Renal cortical epithelial cell (primary cell): ENCODE measurements at places on chromosomes 4 and X. TPM values are rescaled to one million over a fixed set of nuclear protein-coding genes. Genes with fewer than 3 reads are reported as not detected.

Gene BANK1
- total RNA-seq: 1.0 and 1.9 TPM in 2 replicates

Gene CACNA1F
- 0.05 TPM in 1 of 2 replicates, not detected in the other for total RNA-seq

Gene IGBP1
- 94.3 and 121 TPM in 2 replicates for total RNA-seq

Gene SATL1
- not detected in 2 replicates for total RNA-seq

GRCh38 chrX:29299684-29300083 lies 712.4 kb downstream of the IL1RAPL1 start:
- peak; percentile 29 for DNase-seq

DNA sequence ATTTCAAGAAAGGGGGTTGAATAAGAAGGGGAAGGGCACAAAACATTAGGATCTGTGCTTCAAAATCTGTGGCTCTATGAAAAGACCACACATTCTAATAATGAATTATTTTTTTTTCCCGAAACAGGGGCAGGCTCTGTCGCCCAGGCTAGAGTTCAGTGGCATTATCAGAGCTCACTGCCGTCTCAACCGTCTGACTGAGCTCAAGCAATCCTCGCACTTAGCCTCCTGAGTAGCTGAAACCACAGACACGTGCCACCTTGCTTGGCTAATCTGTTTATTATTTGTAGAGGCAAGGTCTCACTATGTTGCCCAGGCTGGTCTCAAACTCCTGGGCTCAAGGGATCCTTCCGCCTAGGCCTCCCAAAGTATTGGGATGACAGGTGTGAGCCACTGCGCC lies 33.4 kb downstream of the ACSL1 start:
- DNase-seq: peak; percentile 85

DNA sequence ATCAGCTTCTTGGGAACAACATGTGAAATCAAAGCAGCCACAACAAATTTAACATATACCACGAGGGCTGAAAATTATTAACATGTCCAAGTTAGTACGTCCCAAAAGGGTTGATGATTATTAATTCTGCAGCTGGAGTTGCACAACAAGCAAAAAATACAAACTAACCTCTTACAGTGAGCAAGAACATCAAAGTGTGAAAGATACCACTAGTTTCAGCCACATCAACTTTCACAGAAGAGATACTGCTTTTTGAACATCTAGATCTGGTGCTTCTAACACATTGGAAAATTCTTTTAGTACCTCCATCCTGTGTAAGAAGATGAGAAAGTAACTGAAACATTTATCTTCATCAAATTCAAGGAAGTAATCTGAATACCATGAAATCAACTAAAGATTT lies 334.1 kb downstream of the PCDH7 start:
- DNase-seq: peak; percentile 11

DNA sequence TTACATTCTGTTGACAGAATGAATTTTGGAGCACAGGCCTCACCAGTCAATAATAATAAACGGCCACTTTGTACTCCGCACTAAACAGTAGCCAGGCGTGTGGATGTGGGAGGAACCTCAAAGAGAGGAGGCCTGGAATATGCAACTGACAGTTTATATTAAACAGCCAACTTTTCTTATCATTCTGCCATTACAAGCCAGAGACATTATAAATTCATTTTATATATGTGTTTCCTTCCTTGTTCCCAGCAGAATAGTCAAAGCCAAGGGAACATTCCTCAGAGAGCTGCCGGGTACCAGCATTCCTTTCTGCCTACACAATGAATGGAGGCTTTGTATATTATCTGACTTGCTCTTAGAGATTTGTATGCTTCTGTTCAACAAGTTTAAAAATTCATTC lies 436.5 kb upstream of the FTHL17 start:
- DNase-seq: peak; percentile 56

Gene CCKAR
- 0.05 TPM in 1 of 2 replicates, not detected in the other for total RNA-seq

Gene WAS
- total RNA-seq: 0.30 TPM in 1 of 2 replicates, not detected in the other

DNA sequence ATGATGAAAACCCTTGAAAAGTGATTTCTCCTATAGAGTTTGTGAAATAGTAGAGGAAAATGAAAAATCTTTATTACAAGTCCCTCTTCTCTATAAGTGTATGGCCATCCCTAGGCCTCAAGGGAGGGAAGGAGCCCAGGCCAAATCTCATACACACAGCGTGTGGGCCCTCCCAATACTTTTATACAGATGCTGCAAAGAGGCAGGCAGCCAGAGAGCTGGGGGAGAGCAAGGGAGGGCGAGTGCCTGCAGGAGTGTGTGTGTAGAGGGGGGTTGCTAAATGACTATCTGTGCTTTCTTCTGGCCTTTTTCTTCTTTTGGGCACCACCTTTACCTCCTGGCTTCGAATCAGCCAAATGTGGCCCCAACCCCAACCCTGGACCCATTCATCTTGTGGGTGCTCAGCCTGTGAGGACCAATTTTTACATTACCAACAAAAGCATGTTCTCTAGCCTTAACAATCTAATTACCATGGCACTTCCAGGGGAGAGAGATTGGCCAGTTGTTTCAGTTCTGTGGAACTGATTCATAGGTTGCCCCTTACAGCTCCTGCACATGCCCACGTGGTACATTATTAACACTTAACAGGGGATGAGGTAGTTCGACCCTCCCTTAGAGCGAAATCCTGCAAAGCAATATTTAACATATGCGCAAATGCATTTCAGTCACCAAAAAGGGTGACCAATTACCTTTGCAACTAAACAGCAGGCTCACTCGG lies 2.0 kb downstream of the GPC3 start:
- DNase-seq: no peak
